ENCODE measurements at places on chromosomes 16 and 17.

- DNase-seq = no peak
Observed at GRCh38 chr16:56672761-56673536, 3.3 kb downstream of the MT1H start.

- peak; percentile 51 for DNase-seq
Observed at GRCh38 chr16:11278681-11279628, 2.2 kb downstream of the PRM1 start.

- DNase-seq = no peak
Observed at GRCh38 chr17:33013596-33014375, 22.1 kb downstream of the SPACA3 start.

DNA sequence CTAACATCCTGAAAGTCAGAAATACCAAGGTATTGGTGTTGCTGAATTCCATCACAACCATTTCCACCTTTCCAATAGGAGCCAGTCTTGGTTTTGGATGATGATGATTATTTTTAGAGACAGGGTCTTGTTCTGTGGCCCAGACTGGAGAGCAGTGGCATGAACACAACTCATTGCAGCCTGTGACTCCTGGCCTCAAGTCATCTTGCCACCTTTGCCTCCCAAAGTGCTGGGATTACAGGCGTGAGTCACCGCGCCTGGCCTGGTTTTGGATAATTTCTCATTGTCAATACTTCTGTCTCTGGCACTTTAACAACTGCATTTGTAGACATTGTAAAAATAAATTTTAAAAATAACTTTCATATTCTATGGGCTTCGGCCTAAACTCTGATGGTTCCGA, 22.6 kb downstream of the STAT5B start:
- DNase-seq = no peak

- peak; percentile 54 for DNase-seq
Observed at GRCh38 chr16:5502467-5502869, 404.9 kb upstream of the EEF2KMT start.

GRCh38 chr17:3890082-3890877, 2.6 kb downstream of the CAMKK1 start:
- DNase-seq = peak; percentile 44

DNA sequence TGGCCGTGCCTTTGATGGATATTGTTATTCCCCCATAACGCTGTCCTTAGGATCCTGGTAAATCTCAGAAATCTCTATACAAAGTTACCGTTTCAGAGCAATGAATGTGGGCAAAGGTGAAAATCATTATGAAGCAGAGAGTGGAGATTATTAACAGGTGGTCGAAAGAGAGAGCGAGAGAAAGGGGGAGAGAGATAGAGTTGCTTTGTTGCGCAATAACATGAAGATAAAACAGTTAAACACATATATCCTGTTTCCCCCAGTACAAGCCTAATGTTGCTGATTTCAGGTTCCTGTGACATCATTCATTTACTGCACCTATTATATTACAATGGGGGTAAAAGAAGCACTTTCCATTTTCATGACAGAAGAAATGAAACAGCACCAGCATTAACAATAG, 535.4 kb upstream of the RBFOX1 start:
- DNase-seq = no peak

DNA sequence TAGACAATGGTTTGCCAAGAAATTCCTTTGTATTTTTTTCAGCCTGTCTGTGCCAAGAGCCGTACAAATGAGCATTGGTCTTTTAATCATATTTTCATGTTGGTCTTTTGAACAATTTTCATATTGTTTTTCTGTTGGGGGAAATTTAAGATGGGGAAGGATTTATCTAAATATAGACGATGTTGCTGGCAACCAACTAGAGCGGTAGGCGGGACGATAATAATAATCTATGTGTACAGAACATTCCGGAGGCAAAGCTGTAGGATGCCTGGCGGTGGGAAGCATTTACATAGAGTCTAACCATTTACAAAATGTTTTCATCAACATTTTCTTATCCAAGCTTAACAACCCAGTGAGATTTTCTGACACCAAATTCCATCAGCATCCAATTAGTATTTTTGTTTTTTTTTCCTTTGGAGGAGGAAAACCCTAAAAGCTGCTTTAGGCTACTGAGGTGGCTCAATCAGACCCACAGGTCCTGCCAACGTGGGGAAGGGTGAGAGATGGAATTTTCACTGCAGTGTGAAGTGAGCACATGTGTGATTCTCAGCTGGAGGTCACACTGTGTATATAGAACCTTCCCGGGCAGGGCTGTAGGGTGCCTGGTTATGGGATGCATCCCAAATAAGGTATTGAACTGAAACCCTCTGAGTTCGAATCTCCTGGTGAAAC, 11.7 kb upstream of the SEC14L1 start:
- DNase-seq = no peak

Measured in hematopoietic multipotent progenitor cell treated with erythropoietin and hydrocortisone succinate and interleukin-3 and kit ligand, for 4 days (in vitro differentiated cells).